Stimulated activated CD8-positive, alpha-beta memory T cell treated with anti-CD3 and anti-CD28 coated beads, Interleukin-15, amount 100 ng/mL, for 48 hours (primary cell): ENCODE measurements at places on chromosomes 12 and 14.

DNA sequence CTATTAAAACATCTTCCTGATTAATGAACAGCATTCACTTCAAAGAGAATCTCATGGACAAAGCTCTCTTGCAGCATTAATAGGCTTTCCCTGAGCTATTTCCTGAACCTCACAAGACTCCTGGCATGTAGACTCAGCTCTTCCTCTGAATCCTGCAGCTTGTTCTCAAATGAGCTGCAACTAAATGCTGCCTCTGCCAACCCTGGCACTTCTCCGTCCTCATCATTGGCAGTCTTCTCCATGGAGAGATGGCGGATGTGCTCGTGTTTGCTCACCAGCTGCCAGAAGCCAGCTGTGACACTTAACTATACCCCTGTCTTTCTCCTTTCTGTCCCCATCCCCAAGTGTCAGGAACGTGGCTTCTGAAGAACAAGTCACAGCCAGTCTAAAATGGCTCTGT, 232.1 kb downstream of the FOXN3 start:
- no peak for DNase-seq

- DNase-seq: no peak
These were observed 26.0 kb downstream of the ITPK1 start for GRCh38 chr14:93089521-93090269.

- no peak for DNase-seq
These were observed 18.0 kb downstream of the TRAF3 start for GRCh38 chr14:102795060-102795925.

DNA sequence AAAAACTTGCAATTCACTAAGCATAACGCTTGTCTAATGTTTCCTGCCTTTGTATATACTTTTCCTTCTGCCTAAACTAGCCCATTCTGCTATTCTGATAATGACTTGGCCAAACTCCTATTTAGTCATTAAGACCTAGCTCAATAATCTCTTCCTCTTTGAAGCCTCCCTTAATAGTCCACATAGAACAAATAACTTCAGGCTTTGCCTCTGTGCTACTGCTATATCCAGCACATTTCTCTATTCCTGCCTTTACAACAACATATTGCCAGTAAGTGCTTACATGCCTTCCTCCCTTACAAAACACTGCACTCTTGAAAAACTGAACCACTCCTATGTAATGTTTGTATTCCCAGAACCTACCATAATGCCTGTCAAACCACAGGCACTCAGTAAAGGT, 13.8 kb downstream of the PRICKLE1 start:
- no peak for DNase-seq

DNA sequence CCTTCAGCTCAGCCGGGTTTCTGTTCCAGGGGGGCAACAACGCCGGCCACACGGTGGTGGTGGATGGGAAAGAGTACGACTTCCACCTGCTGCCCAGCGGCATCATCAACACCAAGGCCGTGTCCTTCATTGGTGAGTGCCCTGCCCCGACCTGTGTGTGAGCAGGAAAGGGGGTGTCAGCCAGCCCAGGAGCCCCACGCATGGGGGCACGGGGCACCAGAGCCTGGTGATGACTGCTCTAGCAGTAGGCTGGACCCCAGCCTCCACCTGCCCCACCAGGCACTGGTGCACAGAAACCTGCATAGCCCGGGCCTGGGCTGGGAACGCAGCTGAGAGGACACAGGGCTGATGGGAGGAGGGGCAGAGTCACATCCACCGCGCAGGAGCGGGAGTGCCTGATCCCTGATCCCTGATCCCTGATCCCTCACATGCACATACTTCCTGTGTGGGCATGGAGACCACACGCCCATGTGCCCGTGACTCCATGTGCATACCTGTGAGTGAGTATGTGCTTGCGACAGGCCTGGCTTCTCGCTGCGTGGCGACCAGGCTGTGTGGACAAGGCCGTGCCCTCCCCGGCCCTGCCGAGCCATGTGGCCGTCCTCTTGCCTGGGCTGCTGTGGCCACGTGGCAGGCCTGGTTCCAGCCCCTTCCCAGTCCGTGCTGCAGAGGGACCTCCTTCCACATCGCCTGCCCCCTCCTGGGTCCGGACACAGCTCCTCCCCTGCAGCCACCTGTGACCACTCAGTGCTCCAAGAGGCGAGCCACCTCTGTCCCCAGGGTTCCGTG, 11.2 kb downstream of the ADSS1 start:
- no peak for DNase-seq

DNA sequence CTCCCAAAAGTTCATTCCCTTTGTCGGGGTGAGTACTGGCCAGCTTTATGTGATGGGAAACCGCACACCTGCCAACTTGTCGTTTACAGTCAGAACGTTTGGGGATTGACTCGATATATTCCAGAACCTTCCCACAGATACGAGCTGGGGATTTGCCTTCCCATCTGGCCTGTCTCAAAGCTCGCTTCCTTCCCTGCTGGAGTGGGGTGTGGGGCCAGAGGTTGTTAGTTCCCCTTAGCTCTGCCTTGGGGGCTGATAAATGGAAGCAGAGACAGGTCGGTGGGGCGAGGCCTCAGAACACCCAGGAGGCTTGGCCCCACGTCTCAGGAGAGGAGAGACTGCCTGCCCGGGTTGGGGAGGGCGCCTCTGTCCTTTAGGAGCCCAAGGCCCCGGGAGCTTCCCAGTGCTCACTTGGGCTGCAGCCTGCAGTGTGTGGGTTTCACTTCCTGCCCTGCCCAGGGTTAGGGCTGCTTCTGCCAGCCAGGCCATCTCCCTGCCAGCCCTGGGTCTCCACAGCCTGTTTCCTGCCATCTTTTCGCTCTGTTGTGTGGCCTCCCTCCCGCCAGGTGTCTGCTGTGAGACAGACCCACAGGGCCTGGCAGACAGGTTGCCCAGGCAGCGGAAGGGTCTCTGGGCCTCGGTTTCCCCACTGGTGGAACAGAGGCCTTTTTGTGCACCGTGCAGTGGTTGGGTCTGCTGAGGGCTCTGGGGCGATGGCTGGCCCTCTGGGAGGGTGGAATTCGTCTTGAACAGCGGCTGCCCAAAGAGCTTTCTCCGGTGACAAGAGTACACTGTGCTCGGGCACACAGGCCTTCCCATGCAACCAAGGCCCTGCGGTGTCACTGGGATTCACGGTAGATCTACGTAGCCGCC, 8.1 kb upstream of the TEX22 start:
- DNase-seq: no peak

DNA sequence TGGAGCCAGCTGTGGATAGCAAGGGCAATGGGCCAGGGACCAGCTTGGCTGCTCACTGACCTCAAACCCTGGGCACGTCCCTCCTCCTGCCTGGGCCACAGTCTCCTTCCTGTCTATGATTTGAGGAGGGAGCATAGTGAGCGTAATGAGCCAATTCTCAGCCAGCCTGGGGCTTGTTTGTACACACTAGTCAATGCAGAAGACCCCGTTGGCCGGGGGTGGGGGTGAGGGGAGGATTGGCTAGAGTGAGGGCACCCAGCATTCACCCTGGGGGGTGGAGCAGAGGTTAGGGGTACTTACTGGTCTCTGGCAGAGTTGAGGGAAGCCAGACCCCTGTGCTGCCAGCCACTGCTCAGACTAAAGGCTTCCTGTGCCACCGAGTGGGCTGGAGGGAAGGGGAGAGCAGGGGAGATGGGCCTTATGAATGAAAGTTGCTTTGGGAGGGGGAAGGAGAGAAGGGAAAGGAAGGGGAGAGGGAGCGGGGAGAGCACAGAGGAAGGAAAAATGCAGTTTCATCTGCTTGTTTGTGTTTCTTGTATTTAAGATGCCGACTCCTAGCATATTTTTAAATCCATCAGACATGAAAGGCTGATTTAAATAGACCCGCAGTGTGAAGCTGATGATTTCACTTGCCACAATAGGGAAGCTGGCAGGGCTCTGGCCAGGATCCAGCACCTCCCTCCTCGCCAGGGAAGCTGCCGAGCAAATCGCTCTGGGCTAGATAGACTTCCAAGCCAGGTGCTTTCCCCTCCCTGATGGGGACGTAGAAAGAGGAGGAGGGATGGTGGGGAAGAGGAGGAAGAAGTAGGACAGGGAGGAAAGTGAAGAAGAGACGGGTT, 114.0 kb downstream of the PRMT8 start:
- DNase-seq: no peak

DNA sequence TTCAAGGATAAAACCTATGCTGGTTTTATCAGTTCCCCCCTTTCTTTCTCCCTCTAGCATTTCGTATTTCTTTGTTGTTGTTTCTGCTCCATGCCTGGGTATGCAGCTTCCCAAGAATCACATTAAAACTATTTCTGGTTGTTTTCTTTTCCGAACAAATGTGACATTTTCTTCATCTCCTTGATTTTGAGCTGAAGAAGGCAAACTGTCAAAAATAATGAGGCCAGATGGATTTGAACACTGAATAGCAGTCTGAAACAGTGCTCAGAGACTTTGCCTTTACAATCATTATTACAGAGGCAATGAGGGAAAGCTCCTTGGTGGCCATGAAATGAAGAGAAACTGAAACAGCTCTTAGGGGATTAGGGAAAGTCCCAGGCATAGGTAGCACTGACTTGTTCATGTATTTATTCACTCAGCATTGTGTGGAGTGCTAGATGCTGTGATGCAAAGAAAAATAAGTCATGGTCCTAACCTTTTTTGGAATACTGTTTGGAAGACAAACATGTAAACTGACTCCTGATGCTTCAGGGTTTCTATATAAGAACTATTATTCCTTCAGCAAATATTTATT, 319.5 kb downstream of the FUT8 start:
- no peak for DNase-seq

DNA sequence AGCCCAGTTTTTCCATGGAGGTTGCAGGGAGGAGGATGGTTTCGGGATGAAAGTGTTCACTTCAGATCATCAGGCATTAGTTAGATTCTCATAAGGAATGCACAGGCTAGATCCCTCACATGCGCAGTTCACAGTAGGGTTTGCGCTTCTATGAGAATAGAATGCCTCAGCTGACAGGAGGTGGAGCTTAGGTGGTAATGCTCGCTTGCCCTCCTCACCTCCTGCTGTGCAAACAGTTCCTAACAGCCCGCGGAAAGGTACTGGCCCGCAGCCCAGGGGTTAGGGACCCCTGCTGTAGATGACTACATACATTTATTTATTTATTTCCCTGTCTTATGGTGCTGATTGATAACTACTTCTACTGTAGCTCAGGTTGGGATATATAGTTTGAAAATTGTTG, 93.2 kb downstream of the FBXO33 start:
- DNase-seq: no peak
